Smooth muscle cell of trachea (primary cell): ENCODE measurements at places on chromosomes 13 and 19. TPM values are rescaled to one million over a fixed set of nuclear protein-coding genes. Genes with fewer than 3 reads are reported as not detected.

The PCSK4 gene
- total RNA-seq: 1.5 and 4.0 TPM in 2 replicates

The ZNF563 gene
- 4.1 and 4.8 TPM in 2 replicates for total RNA-seq

The EFNB2 gene
- total RNA-seq: 3.9 and 4.6 TPM in 2 replicates

The NLRP5 gene
- total RNA-seq: not detected in 2 replicates

The ZNF439 gene
- 6.9 and 7.4 TPM in 2 replicates for total RNA-seq

The SYNE4 gene
- 0.15 and 0.50 TPM in 2 replicates for total RNA-seq

The GIPC1 gene
- 129 and 152 TPM in 2 replicates for total RNA-seq

The AXL gene
- total RNA-seq: 369 and 387 TPM in 2 replicates

The SLAIN1 gene
- total RNA-seq: 0.15 and 0.17 TPM in 2 replicates

The SLC25A41 gene
- total RNA-seq: under 0.01 TPM in 1 of 2 replicates, not detected in the other

The ZNF154 gene
- total RNA-seq: 4.9 and 5.3 TPM in 2 replicates

The RGCC gene
- total RNA-seq: 19.8 and 26.0 TPM in 2 replicates

The POSTN gene
- total RNA-seq: 175 and 176 TPM in 2 replicates

The RDH8 gene
- not detected in 2 replicates for total RNA-seq
